ENCODE measurements at places on chromosomes 13 and 19.
A peak's percentile ranks its signal among the peaks of the same experiment; 100 is the strongest.

GRCh38 chr13:22336460-22336859 is 665.6 kb downstream of the FGF9 start:
- DNase-seq: no peak

GRCh38 chr13:71338070-71338469 is 528.9 kb downstream of the DACH1 start:
- no peak for DNase-seq

DNA sequence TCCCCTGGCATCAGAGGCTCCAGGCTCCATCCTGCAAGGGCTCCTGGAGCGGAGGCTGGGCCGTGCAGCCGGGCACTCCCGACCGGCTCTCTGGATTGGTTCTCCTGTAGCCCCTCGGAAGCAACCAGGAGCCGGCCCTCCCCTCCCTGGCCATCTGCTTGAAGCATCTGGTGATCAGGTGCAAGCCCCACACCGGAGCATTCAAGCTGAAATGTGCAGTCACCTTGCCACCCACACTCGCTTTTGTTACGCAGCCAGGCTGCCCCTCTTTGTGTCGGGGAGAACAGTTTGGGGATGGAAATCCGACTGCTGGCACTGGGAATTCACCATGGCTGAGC is 258.8 kb downstream of the ZNF536 start:
- no peak for DNase-seq

GRCh38 chr19:47633517-47633916 is 24.6 kb downstream of the BICRA start:
- DNase-seq: no peak

DNA sequence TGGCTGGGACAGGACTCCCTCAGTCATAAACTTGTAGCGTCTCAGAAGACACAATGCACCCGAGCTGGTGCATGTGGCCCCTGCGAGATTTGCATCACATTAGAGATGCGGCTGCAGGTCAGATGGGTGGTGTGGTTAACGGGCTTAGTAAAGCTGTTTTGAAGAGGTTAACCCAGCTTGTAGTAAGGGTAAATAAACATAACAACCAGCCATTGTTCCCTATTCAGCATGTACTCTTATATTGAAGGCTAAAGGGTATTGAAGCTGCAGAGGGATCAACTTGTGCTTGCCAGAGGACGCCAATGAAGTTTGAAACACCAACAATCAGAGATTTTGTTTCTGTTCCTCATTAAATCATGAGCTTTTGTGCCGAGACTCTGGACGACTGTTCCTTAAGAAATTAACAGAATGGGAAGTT is 79.4 kb downstream of the ZIC5 start:
- no peak for DNase-seq

DNA sequence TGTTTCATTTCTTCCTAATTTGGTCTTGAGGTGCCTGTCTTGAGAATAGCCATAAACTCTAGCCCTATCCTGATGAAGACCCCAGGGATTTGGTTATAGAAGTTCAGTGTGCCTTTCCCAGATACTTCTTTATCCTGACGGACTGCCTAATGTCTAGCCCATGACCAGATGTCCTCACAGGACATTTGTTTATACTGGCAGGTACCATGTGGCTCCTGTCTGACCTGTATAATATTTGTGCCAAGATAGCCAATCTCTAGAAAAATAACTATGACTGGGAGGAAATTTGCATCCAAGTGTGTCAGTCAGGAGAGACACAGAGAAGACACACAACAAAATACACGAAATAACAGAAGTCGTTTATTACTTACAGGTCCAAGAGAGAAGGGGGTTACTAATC is 69.2 kb upstream of the MIR17HG start:
- DNase-seq: no peak

DNA sequence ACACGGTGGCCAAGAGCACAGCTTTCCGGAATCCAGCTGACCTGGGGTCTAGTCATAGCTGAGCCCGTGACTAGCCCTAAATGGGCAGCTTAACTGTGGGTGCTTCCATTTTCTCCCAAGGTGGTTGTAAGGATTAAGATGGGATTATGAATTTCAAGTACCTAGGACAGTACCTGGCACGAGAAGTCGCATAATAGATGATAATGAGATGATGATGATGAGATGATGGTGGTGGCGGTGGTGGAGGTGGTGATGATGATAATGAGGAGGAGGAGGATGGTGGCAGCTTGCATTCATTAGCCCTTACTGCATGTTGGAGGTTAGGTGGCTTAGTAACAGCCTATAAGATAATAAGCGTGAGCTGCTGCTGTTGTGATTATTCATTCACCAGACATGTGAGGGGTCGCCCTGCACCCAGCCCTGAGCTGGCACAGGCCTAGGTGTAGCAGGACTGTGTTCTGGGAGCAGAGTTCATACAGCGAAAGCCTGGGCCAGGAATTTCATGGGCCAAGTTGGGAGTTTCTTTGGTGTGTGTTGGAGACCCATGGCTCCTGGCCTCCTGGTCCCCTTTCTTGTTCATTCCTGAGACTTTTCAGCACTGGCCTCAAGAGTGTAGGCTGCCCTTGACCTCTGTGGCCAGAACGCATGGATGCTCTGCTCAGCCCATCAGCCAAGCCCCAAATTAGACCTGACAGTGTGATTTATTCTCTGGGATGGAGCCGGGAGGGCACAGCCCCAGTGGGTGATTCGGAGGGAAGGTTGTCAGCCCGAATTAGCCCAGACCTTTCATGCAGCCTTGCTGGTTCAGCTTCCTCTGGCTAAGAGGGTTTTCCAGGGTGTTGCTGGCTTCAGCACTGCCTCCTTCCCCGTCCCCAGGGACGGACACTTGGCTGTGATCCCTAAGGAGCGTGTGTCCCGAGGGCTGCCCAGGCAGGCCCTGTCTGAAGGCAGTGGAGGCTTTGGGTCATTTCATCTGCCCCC is 128.8 kb downstream of the SIPA1L3 start:
- peak; percentile 15 for DNase-seq

GRCh38 chr19:45947926-45948325 is 25.7 kb downstream of the NOVA2 start:
- DNase-seq: no peak

All from NCI-H446 treated with DMSO at 0.1 percent for 48 hours (cell line).